ENCODE measurements at places on chromosomes 4 and X. TPM values are rescaled to one million over a fixed set of nuclear protein-coding genes. Genes with fewer than 3 reads are reported as not detected.

Gene CFAP47
- total RNA-seq = not detected

Gene BMP2K
- total RNA-seq = 12.1 TPM

Gene RTL3
- 0.15 TPM for total RNA-seq

Gene PFKFB1
- 0.10 TPM for total RNA-seq

Gene SPANXN4
- not detected for total RNA-seq

Gene IL3RA
- total RNA-seq = 0.20 TPM

Gene TNIP3
- 0.19 TPM for total RNA-seq

Gene SLC6A14
- not detected for total RNA-seq

Gene RBM46
- total RNA-seq = not detected

Gene FTHL17
- total RNA-seq = not detected

Gene CYSLTR1
- total RNA-seq = not detected

Gene ABLIM2
- total RNA-seq = 7.8 TPM

Gene GAGE12J
- not detected for total RNA-seq

Gene KLKB1
- total RNA-seq = not detected

Gene CLIC2
- 0.19 TPM for total RNA-seq

Gene TRIML1
- total RNA-seq = not detected

Gene TKTL2
- total RNA-seq = not detected

Gene HSPA4L
- total RNA-seq = 5.6 TPM

Gene SYP
- total RNA-seq = 2.9 TPM

Gene SLITRK4
- not detected for total RNA-seq

Gene MUC7
- total RNA-seq = not detected

Gene MSN
- 294 TPM for total RNA-seq

Gene SCLT1
- total RNA-seq = 4.6 TPM

Gene SLIT2
- not detected for total RNA-seq

Gene PRAF2
- total RNA-seq = 35.6 TPM

Gene SLC10A7
- 2.6 TPM for total RNA-seq

Gene C4orf51
- not detected for total RNA-seq

Gene KLB
- total RNA-seq = 0.14 TPM

Gene UBE2D3
- 225 TPM for total RNA-seq

Gene PAGE4
- total RNA-seq = not detected

Gene XAGE1A
- 25.2 TPM for total RNA-seq

Gene CSAG3
- total RNA-seq = not detected

Gene ARHGAP10
- 15.3 TPM for total RNA-seq

Gene MAGEE1
- 4.8 TPM for total RNA-seq

Gene UGT2B11
- 0.11 TPM for total RNA-seq

Gene MAGEC2
- not detected for total RNA-seq

Gene AMMECR1
- 6.7 TPM for total RNA-seq

Gene POF1B
- 2.0 TPM for total RNA-seq

Gene BRS3
- total RNA-seq = not detected

Gene SOWAHB
- total RNA-seq = 0.02 TPM

Gene LDB2
- total RNA-seq = not detected

Gene MAGEA8
- not detected for total RNA-seq

Gene XK
- total RNA-seq = 0.45 TPM

Gene HAND2
- total RNA-seq = 0.41 TPM

Gene EMCN
- not detected for total RNA-seq

Gene PNMA3
- total RNA-seq = 0.22 TPM

Gene MAGEA9B
- total RNA-seq = not detected

Gene CAPN6
- total RNA-seq = not detected

Gene MOSPD2
- 8.4 TPM for total RNA-seq

Gene ACTRT1
- total RNA-seq = not detected

Gene C4orf46
- total RNA-seq = 7.3 TPM
